ENCODE measurements at places on chromosomes 6 and 20.

DNA sequence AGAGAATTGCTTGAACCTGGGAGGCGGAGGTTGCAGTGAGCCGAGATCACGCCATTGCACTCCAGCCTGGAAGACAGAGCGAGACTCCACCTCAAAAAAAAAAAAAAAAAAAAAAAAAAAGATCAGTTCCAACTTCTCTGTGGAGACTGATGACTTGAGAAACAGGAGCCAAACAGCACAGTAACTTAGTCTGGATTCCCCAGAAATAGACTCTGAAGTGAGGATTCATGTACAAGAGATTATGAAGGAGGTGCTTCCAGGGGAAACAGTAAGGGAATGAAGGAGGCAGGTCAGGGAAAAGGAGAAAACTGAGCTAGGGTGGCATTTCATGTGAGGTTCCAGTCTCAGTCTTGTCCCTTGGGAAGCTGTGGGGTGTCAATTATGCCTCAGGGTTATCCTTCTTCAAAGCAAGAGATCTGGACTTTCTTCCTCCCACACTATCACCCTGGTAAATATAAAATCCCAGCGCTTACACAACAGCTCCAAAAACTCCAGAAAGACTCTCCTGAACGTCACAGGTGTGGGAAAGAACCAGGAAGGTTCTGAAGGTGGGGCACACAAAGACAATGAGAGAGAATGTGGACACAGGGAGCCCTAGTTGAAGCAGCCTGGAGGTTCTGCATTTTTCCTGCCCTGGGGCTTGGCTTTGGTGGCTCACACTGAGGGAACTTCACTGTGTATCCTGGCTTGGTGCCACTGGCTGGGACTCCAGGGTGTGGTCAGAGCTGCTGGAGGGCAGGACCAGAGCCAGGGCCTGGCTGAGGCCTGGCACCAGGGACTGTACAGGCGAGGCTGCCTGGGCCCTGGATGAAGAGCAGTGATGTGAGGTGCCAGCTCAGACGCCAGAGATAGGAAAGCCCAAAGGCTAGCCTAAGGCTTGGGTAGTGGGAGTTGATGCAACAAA lies 46.8 kb downstream of the PCNA start:
- no peak for DNase-seq

DNA sequence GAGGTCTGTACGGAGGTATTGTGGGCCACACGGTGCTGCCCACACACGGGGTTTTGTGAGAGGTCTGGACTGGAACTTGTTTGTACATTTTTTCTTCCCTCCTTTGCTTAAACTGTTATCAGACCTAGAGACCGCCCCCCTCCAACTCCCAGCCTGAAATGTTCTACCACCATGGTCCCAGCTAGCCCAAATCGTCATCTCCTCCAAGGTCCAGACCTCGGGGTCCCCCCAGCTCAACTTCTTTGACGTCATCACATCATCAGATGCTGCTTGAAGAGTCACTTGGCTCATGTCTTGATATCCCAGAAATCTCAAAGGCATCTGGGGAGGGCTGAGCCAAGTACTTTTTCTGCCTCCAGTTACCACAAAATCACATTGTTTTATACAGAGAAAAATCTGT lies 2.8 kb upstream of the CCDC170 start:
- DNase-seq: no peak

DNA sequence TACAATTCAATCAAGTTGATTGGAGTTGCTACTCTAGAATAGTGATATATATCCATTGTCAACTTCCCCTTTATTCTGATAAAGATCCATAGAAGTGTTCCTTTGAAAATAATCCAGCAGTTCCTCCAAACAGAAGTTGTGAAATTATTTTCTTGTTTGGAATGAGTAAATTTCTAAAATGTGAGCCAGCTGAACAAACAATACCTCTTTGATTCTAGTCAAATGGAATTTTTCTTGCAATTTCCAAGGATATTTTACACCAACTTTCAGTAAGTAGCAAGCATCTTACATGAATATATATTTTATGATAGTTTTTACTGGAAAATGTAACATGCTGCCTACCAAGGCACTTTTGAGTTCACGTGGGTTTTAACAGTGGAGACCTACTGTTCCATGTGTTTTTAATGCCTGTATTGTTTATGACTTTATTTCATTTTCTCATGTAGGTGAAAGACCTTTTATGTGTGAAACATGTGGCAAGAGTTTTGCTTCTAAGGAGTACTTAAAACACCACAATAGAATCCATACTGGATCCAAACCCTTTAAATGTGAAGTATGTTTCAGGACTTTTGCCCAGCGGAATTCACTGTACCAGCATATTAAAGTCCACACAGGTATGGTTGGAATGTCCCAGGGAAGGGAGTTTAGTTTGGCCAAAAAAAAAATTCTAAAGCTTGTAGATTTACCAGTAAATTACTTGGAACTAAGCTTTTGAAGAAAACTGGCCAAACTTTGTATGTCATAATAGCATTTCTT lies 6.5 kb downstream of the GZF1 start:
- no peak for DNase-seq

DNA sequence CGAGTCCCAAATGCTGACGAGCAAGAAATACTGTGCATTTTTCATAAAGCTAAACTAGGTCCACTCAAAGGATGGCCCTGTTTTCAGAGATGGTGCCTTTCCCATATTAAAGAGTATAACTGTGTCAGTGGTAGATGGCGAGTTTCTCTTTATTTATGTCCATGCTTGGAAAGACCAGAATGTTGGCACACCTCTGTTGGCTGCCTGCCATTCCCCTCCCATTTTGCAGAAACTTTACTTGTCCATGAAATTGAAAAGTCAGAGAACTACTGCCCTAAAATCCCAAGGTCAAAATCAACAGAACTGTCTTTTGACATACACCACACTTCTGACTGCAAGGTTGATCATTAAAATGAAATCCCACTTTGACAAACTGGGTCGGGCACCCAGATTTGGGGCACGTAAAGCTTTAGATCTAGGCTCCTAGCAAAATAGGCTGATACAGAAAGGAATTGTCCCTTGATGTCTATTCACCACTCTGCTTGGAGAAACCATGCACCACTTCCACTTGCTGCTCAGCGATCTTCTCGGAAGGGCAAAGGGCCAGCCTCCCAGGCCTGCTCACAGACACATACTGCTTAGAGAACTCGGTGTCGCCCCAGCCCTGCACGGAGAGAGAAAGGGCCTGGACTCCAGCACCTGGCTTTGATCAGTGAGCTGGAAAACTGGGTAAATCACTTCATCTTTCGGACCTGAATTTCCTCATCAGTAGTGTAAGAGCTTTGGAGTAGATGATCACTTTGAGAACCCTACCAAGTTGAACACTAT lies 130.0 kb downstream of the AGPAT4 start:
- no peak for DNase-seq

Data from NCI-H1436 treated with DMSO at 0.1 percent for 48 hours (cell line).